ENCODE measurements at places on chromosomes 7 and 10.

DNA sequence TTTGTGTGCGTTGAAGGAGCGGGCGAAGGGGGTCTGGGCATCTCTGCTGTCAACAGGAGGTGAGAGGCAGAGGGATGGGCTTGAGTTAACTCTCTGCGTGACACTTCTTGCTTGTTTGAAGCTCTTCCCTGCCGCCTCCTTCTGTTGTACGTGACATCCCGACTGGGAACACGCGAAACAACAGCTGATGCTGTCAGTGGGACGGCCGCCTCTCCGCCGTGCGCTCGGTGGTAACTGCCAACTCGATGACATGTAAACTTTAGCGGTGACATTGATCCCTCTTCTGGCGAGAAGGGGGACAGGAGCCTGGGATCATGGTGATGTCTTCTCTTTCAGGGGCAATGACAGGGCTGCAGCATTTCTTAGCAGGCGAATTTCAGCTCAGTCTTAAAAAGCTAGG, 394.5 kb downstream of the TYW1 start:
- no peak for DNase-seq

DNA sequence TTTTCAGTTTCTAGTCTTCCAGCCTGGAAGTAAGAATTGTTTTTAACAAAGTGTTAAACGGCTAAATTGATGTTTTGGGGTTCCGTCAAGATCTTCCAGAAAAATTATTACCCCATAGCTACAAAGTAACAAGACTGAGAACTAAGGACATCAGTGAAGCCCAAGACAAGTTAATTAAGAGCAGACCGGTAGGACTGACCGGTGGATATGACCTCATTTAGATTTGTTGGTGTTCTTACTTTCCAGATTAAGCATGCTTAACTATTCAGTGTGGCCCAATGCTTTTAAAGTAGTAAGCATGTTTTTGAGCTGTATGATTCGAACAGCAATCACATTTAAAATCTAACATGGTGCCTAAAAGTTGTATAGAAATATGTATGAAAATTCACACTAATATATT, 73.1 kb upstream of the RPA3 start:
- DNase-seq, result no peak

DNA sequence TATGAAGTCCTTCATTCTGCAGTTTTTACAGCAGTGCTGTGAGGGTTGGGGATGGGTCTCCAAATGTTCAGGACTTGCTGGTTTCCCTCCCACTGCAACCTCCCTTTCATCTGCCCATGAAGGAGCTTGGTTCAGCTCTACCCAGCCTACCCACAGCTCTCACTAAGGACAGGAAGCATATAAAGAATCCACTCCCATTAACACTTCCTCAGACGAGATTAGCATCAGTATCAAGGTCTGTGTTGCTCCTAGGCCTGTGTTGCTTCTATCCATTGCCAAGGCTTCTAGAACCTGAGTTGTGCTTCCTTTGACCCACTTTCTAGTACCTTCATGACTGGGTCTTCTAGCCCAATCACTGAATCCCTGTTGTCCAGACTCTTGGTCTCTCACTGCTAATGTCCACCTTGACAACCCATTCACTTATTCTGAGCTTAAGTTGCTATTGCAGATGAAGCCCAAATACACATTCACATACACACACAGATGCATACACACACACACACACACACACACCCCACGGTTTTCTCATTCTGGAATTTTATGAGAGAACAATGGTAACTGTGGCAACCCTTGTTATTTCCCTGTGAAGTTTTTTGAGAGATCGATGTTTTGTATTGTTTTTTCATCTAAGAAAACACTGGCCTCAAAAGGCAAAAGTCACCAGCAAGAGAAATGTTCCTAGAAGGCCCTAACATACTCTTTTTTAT, 248.1 kb downstream of the MTERF1 start:
- no peak for DNase-seq

- DNase-seq, result no peak
These were observed 226.7 kb downstream of the EXOC4 start for GRCh38 chr7:133479456-133480065.

DNA sequence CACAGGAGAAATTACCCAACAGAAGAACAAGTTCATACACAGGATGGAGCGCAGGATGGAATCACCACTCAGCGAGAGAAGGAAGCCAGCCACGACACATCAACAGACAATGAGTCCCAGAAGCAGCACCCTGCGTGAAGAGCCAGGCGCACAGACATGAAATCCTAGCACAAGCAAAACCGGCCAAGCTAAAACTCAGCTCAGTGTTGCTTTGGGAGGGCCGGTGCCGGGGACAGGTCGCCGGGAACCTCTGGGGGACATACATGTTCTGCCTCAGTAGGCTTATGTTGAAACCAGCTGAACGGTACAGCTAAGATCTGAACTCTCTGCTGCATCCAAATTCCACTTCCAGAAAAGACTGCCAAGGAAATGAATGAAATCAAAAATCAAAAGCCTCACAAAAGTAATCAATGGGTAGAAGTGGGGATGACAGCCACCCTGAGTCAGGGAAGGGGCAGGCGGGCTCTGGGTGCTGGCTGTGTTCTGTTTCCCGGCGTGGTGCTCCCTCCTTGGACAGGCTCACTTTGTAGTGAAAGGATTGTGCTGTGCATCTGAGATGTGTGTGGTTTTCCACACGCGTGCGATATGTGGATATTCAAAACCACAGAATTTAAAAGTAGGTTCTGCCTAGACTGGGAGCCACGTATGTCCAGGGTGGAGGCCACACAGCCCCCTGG, 114.7 kb downstream of the PDGFA start:
- no peak for DNase-seq

GRCh38 chr7:33757563-33758165, 147.7 kb upstream of the BMPER start:
- DNase-seq, result no peak

GRCh38 chr7:20113427-20114027, 103.7 kb downstream of the MACC1 start:
- no peak for DNase-seq

DNA sequence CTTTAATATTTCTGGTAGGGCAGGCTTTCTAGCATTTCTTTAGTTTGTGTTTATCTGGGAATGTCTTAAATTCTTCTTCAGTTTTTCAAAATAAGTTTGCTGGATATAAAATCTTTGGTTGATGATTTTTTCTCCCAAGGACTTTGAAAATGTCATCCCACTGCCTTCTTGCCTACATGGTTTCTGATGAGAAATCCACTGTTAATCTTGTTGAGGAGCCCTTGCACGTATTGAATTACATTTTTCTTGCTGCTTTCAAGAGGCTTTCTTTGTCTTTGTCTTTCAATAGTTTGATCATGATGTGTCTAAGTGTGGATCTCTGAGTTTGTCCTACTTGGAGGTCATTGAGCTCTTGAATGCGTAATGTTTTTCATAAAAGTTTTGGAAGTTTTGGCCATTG, 66.0 kb downstream of the CASD1 start:
- DNase-seq, result no peak

DNA sequence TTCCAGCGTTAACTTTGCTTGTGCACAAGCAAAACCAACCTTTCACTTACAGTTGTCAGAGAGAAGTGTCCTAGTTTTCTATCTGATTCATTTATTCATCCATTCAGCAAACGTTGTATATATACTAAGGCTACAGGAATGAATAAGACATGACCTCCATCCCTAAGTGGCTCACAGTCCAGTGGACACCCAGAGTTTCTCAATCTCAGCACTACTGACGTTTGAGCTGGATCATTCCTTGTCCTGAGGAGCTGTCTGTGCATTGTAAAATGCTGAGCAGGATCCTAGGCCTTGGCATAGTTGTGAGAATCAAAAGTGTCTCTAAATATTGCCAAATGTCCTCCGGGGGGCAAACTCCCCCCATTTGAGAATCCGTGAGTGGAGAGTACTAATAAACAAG, 166.7 kb upstream of the PRKCQ start:
- DNase-seq, result no peak

DNA sequence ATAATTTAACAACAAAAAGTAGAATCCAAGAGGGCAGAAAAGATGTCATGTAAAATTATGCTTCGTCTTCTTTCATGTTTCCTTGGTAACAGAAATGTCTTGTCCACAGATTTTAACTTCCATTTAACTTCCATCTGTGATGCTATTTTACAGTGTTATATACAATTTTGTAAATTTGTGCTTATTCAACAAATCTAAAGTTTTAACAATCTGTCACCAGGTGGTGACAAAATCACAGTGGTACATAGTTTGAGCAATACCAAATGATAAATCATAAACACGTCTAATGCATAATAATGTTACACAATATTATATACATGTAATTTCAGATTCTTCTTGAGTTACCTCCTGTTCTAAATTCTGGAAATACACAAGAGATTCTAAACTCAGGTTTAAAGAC, 784.4 kb upstream of the CELF2 start:
- no peak for DNase-seq

GRCh38 chr10:99360934-99361333, 31.8 kb downstream of the CNNM1 start:
- no peak for DNase-seq

DNA sequence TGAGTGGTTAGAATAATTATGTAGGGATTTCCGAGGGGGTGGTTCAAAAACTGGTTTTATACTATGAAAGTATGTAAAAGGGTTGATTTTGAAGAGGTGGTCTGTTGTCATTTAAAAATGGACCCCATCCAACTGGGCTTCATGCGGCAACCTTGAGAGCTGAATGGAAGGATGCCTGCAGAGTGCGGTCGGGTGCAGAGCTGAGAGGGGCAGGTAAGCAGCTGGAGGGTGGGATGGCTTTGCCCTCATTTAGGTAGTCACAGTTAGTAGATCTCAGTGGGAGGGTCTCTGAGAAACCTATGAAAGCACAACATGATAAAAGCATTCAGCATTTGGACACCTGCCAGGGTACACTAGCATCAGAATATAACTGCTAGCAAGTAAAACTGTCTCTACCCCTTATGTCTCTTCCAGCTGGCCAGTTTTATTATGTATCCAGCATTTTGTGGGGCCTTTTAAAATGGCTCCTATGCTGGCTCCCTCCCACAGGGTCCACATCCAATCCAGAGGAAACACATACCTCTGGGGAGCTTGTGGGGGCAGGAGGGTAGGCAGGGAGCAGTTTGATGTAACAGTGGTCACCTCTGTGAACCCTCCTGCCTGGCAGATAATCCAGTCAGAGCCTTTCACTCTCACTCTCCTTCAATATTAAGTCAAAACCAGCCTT, 75.9 kb upstream of the MAGI2 start:
- no peak for DNase-seq

DNA sequence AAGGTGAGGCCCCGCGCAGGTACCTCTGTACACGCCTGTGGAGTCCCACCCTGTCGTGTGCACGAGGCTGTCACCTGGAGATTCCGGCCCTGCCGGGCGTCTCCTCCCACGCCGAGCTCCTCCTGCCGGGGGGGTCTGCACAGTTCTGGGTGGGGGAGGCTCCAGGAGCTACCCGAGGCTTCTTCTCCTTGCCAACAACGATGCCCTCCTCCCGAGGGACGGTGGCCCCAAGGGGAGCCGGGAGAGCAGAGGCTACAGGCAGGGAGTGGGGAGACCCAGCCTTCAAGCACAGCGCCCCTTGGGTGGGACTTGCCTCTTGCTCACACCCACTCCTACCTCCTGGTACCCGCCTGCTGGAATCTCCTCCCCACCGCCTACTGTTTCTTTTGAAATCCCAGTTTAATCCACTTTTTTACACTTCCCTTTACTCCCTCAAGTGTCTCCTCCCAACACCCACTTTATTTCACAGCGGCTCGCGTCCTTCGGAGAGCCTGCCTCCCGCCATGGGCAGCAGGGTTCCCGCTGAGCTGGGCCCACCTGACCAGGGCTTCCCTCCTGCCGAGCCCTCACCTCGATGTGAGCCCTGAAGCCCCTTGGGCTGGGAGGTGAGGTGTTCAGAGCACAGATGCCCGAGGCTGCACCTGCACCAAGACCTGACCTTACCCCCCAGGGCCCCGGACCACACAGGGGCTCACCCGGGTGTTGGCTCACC, 338.1 kb downstream of the DNAJB6 start:
- peak; percentile 10 for DNase-seq

DNA sequence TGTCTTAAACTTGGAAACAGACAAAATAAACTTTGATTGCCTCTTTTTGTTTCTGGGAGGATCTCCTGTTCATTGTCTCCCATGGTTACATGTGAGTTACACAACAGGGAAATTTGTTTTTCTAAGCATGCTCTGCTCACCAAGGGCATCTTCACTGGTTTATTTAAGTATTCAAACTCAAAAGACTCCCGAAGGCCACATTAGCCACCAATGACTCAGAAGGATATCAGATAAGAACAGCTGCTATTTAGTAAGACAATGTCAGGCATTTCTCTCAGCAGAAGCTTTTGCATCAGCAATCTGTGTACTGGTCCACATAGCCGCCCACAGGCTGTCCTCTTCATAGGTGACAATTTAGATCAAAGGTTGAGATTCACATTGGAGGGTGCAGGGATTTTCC, 19.3 kb downstream of the OR6B1 start:
- DNase-seq, result no peak

DNA sequence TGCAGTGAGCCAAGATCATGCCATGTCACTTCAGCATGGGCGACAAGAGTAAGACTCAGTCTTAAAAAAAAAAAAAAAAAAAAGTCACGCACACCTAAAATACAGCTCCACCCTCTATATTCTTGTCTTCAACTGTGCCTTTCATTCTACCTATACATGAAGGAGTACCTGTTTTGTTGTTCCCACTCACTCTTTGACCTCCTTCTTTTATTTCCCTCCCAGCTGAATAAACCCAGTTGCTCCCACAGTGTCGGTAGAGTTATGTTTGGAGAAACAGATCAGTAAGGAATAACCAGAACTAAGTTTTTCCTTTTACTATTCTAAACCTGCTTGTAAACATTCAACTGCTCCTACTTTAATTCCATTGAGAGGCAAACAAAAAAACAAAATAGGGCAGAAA, 50.3 kb downstream of the IDE start:
- DNase-seq, result no peak

DNA sequence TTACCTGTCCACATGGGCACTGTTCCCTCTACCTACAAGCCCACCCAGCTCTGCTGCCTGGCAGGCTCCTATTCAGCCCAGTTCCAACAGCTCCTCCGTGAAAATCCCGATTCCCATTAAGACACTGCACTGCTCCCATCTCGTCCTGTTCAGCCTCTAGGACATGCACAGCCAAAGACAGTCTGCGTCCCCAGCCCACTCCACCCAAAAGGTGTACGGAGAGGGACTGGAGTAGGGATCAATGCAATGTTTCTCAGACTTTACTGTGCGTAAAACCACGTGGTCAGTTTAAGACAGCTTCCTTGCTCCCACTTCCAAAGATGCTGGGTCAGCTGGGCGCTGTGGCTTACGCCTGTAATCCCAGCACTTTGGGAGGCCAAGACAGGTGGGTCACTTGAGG, 19.9 kb downstream of the FGFR2 start:
- DNase-seq, result no peak

Data from activated B cell treated with CpG ODN at 0.5 μM for 24 hours (primary cell).